Inflammatory macrophage treated with lipopolysaccharide for 1 hour (primary cell): ENCODE measurements at places on chromosomes 11 and 22.

DNA sequence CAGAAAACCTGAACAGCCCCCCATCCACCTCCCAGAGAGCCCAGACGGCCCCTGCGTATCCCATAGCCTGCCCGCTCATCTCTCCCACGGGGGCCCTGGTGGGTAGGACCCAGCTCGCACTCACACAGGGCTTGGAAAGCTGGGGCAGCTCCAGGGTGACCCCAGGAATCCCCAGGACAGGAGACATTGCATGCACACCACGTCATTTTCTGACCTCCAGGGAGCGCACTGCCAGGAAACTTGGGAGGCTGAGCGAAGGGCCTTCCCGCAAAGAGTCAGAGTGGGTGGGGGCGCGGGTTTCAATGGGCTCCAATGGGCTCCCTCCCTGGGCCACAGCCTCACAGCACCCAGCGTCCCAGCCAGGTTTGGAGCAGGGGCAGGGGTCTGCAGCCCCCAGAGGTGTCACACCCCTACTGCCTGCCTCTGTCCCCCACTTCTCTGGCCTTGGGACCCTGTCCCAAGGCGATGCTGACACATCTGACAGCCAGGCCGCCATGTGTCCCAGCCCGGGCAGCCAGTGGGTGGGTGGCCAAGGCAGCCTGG, 8.2 kb upstream of the SYT8 start:
- no peak for DNase-seq

DNA sequence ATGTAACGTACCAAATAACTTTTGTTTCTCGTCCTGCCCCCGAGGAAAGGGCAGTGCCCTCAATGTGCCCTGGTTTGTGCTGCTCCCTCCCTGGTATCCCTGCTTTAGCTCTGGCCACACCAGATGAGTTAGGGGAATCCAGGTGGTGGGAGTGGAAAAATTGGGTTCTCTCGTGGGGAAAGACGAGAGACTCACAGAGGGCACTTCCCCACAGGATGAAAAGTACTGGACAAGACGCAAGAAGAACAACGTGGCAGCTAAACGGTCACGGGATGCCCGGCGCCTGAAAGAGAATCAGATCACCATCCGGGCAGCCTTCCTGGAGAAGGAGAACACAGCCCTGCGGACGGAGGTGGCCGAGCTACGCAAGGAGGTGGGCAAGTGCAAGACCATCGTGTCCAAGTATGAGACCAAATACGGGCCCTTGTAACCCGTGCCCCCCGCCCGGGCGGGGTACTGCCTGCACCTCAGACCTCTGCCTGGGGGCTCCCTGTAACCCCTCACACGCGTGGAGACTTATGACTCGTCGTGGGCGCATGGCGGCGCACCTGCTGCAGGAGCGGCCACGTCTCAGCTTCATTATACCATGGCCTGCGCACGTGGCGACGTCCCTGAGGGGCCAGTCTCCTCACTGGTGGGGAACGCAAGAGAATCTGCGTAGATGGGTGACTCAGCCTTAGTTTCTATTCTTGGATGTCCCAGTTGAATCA, 13.9 kb downstream of the TEF start:
- no peak for DNase-seq

DNA sequence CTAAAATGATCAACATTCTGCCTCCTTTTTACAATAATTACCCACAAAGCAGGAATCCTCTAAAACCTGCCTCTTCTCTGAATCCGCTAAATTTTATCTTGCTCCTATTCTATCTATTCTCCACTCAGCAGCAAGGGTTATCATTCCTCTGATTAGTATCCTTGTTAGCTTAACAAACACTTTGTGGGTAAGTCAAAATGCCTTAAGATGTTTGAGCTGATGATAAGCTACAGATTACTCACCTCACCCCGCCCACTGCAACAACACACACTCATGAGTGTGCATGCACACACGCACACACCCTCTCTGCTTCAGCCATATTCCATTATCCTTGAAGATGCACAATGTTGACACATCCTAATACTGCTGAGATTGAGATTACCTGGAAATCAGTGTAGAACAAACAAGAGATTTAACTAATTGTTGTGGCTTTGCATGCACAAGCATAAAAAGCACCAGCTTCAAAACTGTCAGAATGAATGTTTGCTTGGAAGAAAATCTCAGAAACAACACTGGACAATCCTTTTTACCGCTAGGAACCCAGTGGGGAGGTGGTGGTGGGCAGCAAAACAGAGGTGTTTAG, 130.9 kb downstream of the BBOX1 start:
- DNase-seq = no peak

GRCh38 chr11:81839016-81839415, 894.6 kb downstream of the FAM181B start:
- no peak for DNase-seq

DNA sequence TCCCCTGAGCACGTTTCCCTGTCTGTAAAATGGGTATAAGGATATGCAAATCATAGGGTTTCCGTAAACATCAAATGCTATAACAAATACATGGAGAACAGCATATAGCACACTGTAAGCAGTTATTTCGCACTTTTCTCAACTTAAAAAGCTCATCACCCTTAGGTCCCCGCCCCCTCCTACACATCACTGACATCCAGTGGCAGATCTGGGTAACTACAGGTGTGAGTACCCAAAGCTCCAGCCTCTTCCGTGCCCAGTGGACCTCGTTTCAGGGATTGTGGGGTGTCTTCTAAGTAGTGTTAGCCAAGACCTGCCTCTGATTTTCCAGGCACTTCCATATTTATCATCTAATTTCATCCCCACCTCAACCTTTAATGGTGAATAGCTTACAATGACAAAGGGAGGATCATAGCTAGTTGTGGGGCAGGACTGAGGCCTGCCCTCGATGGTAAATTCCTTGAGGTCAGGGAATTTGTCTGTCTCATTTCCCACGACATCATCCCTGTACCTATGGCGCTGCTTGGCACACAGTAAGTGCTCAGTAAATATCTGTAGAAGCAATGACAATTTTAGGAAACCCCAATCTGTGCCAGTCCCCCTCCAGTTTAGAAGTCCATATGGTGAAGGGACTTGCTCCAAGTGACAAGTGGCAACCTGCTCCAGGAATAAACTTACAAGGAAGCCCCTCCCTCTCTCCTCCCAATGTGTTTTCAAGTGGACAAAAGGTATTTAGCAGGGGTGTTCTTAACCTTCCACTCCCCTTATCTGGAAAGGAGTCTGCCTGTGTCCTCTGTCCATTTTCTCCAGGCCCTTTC, 340.5 kb downstream of the TENM4 start:
- DNase-seq = peak; percentile 35

DNA sequence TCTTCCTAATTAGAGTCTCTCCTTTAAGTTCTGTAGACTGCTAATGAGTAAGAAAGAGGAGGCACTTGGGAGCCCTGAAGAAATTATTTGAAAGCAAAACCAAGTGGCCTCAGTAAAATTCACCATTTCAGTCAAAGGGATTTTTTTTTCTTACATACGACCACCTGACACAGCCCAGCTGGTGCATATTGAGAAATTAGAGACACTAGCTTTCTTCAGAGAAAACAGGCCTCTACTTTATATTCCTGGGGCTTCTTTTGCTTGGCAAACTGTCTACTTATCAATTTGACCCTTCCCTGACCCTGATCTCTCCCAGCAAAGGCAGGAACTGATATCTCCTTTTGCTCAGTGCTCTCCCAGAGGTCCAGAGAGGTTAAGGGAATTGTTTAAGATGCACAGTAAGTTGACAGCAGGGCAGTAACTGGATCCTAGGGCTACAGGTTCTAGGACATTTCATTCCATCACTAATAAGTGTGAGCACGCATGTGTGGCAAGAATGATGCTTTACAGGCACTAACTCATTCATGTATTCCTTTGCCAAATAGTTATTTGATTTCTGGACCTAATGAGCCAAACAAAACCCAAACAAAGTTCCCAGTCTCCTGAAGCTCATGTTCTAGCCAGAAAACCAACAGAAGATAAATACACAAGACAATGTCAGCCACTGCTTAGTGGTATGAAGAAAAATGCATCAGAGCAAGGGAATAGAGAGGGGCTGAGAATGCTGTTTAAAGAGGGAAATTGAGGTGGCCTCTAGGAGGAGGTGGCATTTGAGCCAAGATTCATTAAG, 467.6 kb downstream of the SOX6 start:
- DNase-seq = no peak
